ENCODE measurements at places on chromosomes 3 and 15.

- no peak for DNase-seq
These were observed 66.6 kb upstream of the ARL8B start for GRCh38 chr3:5055357-5056110.

DNA sequence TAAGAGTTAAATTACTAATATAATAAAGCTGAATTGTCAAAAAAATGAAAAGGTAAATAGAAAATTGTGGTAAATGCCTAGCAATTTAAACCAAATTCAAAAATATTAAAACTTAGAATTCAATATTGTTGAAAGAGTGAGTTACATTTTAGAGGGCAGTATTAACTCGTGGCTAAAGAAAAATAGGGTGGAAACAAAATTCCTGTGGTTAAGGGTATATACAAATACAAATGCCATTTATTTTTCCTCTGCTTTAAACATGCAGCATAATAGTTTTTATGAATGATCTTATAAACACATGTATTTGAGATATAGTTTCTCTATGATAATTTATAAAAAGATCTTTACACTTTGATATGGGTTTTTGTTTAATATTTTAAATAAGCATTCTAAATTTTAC lies 79.0 kb downstream of the NEDD4 start:
- no peak for DNase-seq

GRCh38 chr3:110755345-110755744 lies 316.3 kb upstream of the NECTIN3 start:
- DNase-seq, result peak; percentile 18

- no peak for DNase-seq
These were observed 13.8 kb upstream of the ZNF662 start for GRCh38 chr3:42892169-42892568.

GRCh38 chr3:119156868-119157267 lies 10.9 kb downstream of the TEX55 start:
- DNase-seq, result no peak

DNA sequence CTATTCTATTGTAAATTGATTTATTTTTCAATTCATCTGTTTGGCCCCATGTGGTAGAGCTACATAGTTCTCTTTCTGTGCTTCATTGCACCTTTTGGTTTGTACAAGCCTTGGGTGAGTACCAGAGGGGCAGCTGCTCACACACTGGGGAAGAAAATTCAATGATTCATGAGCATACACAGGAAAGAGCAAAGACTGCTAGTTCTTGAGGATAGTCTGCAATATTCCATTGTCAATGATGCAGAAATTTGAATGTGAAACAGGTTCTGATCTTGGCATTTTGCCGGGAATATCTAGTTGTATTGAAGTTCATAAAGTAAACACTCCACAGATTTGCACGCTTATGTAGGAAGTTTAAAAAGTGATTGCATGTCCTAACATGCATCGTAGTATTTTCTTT lies 304.6 kb downstream of the NAALADL2 start:
- no peak for DNase-seq

GRCh38 chr3:188507244-188507720 lies 353.3 kb downstream of the LPP start:
- DNase-seq, result no peak

GRCh38 chr3:135141672-135142071 lies 346.6 kb downstream of the EPHB1 start:
- no peak for DNase-seq

GRCh38 chr3:177208781-177209180 lies 11.5 kb upstream of the TBL1XR1 start:
- DNase-seq, result no peak

- DNase-seq, result no peak
These were observed 220.2 kb upstream of the COL8A1 start for GRCh38 chr3:99418209-99418635.

DNA sequence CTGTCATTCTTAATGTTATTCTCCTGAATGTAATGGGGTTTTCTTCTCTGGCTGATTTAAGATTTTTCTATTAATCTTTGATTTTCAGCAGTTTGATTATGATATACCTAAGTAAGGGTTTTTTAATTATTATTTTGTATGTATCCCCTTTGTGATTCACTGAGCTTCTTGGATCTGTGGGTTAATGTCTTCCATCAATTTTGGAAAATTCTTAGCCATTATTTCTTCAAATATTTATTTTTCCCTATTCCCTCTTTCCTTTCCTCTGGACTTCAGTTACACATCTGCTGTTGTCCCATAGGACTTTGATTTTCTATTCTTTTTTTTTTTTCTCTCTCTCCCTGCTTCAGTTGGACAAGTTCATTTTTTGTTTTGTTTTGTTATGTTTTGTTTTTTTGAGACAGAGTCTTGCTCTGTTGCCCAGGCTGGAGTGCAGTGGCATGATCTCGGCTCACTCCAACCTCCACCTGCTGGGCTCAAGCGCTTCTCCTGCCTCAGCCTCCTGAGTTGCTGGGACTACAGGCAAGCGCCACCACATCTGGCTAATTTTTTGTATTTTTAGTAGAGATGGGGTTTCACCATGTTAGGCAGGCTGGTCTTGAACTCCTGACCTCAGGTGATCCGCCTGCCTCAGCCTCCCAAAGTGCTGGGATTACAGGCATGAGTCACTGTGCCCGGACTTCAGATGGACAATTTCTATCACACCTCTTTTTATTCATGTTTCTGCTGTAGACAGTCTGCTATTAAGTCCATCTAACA lies 40.6 kb downstream of the XYLB start:
- no peak for DNase-seq

DNA sequence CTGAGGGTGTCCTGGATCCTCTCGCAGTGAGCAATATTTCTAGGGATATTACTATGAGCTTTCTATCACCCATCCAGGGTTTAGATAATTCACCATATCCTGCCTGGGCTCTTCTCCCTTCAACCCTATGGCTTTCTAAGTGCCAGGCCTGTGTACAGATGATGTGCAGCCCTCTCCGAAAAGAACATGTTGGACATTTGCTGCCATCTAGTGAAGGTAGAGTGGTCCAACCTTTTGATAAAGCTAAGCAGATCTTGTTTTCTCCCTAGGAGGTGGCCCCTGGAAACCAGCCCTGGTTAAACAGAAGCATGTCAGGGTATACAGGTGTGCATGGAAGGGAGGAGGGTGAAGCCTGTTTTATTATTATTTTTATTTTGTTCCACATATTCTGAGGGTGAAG lies 27.9 kb upstream of the SCN10A start:
- DNase-seq, result peak; percentile 62

DNA sequence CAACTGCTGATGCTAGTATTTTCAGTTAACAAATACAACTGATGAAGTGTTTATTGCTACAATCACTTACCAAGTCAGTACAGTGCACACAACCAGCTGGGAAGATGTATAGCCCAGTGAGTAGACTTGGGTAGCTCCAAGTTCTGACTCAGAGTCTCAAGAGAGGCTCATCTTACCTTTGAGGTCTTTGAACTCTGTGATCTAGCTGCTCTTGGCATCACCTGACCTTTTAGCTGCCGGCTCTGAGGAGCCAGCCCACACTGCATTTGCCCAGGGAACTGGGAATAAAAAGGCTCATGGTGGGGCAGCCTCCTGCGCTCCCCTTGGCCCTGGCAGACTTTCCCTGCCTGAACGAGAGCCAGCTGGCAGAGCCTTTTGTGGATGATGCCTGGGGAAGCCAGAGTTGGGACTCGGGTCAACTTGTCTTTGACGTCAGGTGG lies 82.6 kb downstream of the CEMIP start:
- DNase-seq, result no peak

GRCh38 chr15:86515625-86516024 lies 436.0 kb downstream of the AGBL1 start:
- no peak for DNase-seq
